NCI-H2107 (cell line): ENCODE measurements at places on chromosomes 5 and 9.

DNA sequence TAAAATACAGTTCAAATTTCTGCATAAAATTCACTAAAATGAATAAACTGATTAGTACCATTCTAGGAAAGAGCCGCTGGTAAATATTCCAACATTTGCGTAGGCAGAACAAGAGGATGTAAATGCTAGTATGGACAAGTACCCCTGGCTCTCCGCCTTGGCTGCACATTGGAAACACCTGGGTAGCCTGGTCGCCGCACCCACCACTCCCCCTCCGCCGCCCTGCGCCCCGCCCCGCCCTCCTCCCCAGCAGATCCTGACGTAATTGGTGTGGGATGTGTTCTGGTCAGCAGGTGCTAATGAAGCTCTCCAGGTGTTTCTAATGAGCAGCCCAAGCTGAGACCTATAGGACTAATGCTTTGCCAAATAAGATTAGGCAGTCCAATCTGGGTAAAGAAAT is 225.7 kb downstream of the FRMD3 start:
- DNase-seq = no peak

DNA sequence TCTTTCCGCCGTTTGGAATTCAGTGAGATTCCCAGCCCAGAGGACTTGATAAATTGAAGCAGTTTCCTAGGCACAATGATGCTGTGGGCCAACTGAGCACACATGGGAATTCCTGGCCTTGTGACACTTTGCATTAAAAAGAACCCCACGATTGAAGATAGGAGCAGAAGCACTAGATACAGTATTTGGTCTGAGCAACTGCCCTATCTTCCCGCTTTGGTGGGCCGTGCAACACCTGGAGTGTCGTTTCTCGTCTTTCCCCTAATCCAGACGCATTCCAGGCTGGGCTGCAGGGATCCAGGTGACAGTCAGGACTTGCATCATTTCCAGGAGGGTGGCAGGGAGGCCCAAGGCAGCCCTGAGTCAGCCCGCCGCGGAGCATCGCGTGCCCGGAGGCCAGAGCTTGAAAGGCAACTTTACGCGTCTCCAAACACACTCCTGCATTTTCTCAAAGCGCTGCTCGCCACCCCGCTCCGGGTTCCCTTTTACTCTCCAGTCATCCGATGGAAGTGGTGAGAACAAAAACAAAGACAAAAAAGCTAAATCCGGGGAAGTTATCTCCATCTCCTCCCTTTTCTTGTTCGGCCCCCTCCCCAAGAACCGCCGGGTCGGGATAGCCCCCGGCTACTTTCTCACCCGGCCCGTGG is 753 bp upstream of the STC2 start:
- no peak for DNase-seq

- DNase-seq = no peak
These were observed 353 bp upstream of the PDGFRB start for GRCh38 chr5:150156027-150156368.

DNA sequence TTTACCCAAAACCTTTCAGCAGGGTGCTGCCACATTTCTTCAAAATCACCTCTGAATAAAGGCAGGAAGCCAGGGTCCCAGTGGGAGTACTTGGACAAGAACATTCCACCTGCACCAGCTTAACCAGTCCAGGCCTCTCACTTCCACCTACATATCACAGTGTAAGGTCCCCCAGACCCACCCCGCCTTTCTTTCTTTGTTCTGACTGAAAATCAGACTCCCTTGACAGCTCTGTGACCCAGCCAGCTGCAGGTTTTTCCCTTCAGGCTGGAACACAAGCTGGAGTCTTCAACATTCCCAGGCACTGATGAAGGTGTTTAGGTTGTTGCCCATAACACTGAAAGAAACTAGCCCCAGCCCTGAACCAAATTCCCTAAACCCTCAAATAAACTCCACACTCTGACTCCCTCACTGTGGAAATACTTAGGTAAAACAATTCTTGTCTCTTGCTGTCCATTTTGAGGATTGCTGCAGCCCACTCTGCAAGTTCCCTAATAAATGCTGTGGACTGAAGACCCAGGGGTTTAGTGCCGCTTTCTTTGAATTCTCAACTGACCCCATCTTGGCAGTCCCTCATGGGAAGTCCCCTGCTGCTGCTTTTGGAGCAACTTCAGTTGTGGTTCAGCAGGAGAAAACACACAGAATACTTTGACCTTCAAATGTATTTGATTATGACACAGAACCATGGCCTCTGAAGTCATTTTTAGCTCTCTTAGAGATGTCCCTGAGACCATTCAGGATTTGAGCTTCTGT is 24.8 kb downstream of the P4HA2 start:
- DNase-seq = no peak

- no peak for DNase-seq
These were observed 103.6 kb downstream of the TSSK1B start for GRCh38 chr5:113331209-113331551.

DNA sequence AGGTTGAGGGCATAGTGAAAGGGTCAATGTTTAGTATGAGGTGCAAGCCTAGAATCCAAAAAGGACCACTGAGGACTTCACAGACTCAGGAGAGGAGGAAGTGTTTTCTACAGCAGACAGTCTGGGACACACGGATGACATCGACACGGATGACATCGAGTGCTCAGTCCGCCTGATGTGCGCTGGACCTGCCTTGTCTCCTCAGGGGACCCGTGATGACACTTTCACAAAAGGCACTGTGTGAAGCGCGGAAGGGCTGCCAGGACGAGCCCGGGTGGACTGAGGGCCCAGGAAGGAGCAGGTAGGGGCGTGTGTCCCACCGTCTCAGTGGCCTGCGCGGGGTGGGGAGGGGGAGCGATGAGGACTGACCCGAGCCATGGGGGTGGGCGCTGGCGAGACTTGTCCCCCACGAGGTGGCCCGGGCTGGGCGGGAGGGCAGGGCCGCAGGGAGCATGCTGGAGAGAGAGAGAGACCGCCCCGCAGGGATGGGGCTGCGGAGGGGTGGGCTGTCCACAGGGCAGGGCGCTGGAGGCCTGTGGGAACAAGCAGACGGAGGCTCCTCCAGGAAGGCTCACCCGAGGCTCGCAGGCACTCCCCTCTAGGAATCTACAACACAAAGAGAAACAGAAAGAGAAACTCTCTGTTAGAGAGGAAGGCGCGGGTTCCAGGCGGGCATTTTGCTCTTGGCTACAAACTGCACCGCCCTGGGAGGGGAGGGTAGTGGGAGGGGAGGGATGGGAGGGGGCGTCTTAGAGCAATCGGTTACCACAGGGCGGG is 54.9 kb downstream of the USP20 start:
- no peak for DNase-seq

DNA sequence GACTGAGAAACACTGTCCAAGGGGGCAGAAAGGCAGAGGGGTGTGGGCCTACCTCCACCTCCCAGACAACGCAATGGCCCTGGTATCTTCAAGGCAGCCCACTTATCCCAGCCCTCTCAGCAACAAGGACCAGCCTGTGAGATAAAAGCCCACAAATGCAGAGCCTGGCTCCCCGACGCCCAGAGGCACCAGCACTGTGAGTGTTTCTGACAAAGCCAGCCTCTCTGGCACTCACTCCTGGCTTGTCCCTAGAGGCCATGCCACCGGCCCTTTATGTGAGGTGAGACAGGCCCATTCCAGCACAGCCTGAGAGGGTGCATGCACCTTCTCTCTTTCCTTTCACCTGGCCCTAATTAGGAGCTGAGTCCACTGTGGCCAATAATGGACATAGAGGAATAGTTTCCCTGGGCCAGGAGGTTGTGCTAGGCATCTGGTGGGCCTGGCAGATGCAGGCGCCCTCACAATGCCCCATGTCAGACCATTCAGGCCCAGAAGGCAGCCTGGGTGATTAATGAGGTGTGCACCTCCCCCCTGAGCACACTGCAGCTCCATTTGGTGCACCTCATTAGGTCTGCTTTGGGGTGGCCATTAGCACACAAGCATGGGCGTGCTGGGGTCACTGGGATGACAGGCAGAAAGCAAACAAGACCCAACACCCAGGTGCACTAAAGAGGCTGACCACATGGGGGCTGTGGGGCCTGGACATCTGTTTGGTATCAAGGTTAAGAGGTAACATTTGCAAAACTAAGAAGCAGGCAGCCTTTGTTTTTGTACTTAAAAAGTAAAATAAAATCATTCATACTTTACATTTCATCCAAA is 176.0 kb downstream of the MED10 start:
- no peak for DNase-seq

- DNase-seq = no peak
These were observed 213.9 kb downstream of the BNC2 start for GRCh38 chr9:16656432-16657169.
